ENCODE measurements at places on chromosomes 16 and 17.
A peak's percentile ranks its signal among the peaks of the same experiment; 100 is the strongest.

DNA sequence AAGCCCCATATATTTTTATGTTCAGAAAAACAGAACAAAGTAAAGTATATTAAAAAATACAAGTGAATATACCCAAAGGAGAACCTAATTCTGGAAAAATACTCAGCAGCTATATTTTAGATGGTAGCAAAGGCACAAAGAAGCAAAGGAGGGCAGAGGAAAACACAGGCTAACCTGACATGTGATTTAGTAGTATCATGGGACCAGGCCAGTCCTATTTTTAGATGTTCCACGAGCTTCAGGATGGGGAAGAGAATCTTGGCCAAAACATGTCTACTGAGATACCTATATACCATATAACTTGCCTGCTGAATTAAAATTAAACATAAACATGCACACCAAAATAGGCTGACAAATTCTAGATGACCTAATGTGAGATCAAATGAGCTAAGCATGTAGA lies 32.9 kb downstream of the SMYD4 start:
- peak; percentile 74 for DNase-seq

- DNase-seq, result no peak
Measured at GRCh38 chr17:8489841-8490240, 54.2 kb downstream of the NDEL1 start.

DNA sequence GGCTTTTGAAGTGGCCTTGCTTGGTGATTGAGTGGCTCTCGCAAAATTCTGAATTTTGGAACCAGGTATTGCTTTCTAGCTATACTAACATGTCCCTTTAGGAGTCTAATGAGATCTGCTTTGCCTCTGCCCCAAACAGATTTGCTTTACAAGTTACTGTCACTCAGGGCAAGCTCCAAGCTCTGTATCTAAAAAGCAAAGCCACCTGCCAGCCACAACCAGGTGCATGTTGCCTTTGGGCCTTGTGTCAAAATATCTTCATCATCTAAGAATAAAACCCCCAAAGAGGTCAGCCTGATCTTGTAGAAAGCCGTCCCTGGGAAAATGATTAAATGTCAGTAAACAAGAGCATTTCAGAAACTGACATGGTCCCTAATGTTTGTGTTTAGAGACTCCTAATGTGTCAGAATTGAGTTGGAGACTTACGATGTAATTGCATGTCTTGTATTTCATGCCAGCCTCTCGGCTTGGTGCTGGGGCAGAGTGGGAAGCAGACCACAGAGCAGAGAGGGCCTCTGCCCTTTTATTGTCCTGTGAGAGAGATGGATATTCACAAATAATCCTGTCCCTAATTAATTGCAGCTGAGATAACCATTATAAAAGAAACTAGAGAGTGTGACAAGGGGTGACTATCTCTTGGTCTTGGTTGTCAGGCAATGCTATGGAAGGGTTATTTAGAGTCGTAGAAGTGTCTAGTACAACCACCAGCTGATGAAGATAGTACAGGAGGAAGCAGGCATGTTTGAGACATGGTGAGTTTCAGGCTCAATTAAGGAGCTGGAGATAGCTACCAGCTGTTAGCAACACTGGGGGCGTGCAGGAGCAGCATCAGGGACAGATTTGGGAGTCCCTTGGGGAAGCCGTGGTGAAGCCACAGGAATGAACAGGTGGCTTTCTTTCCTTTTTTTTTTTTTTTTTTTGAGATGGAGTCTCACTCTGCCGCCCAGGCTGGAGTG lies 90.7 kb downstream of the PITPNC1 start:
- DNase-seq, result peak; percentile 96

GRCh38 chr16:53664724-53665345 lies 38.8 kb downstream of the RPGRIP1L start:
- DNase-seq, result no peak

GRCh38 chr16:29658705-29659104 lies 4.3 kb upstream of the SPN start:
- DNase-seq, result no peak

- DNase-seq, result no peak
Measured at GRCh38 chr17:36132421-36132831, 28.8 kb downstream of the CCL4 start.

DNA sequence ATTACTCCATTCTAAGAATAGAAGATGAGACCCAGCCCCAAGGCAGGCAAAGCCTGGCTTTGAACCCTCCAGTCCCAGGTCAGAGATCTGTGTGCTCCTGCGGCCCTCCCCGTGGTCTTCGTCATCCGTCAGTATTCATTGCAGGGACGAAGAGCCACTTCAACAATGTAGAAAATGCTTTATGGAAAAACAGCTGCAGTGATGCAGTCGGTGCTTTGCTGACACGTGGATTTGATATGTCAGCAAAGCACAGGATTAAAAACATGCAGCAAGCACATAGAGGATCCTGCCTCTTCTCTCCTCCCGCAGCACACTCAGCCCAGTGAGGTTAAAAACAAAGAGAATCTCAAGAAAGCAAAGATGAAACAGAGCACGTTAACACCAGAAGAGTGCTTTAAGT lies 117.1 kb upstream of the AXIN2 start:
- peak; percentile 11 for DNase-seq

DNA sequence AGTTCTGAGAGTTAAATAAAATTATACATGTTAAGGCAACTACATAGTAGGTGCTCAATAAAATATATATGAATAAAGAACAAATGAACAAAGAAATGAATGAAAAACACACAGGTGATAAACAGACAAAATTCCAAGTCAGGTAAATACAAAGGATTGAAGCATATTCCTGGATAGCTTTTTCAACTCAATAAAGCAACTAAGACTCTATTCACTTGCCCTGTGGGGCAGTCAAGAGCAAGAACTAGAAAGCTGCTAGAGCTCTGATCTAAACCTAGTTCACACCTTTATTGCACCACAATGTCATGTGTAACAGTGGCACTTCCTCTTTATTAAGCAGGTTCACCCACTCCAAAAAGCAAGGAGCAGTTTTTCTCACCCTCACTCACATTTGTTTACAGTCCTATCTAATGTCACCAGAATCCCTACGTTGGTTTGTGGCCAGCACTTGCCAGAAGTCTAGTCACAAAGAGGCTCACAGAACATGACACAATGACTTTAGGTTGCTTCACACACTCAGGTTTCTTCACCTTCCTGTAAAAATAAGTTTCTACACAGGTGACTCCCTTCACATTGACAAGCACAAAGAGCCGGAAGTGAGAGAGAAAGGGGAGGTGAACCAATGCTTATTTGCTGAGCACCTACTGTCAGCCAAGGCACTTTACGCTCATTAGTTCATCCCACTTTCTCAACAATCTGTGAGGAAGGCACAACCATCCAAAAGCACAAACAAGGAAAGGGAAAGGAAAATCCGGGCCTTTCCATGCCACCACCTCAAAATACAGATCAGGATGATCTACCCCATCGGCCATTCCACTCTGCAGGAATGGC lies 70.8 kb downstream of the XPO6 start:
- no peak for DNase-seq

DNA sequence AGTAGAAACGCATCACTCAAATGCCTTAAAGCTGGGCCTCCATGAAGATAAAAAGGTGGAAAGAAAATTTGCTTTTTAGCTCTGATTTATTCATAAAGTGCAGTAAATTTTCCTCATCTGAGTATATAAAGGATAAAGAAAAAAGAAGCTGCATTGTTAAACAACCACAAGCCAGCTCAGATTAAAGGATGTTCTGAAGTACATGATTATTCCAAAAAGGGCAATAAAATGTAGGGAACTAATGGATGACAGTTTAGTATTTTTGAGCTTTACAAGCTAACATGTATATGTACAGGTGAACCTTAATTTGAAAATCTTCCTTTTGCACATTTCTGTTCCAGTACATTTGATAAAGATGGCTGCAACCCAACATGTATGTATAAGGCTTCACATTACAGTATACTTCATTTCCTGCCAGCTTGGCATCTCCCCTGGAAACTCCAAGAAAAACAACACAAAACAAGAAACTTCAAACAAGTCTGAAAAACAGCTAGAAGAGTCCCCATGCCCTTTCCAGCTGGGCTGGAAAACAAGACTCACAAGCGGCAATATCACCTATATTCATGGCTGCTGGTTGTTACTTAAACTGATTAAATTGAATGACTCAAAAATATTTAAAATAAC lies 225.7 kb downstream of the CEP112 start:
- DNase-seq, result no peak

GRCh38 chr17:61668486-61668885 lies 77.5 kb upstream of the NACA2 start:
- DNase-seq, result no peak

DNA sequence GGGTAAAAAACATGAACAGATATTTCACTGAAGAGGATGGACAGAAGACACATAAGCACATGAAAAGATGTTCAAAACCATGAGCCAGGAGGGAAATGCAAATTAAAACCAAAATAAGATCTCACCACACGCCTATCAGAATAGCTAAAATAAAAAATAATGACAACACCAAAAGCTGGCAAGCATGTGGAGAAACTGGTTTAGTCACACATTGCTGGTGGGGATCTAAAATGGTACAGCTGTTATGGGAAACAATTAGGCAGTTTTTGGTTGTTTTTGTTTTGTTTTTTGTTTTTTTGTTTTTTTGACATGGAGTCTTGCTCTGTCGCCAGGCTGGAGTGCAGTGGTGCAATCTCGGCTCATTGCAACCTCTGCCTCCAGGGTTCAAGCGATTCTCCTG lies 44.7 kb upstream of the TEKT3 start:
- DNase-seq, result no peak

DNA sequence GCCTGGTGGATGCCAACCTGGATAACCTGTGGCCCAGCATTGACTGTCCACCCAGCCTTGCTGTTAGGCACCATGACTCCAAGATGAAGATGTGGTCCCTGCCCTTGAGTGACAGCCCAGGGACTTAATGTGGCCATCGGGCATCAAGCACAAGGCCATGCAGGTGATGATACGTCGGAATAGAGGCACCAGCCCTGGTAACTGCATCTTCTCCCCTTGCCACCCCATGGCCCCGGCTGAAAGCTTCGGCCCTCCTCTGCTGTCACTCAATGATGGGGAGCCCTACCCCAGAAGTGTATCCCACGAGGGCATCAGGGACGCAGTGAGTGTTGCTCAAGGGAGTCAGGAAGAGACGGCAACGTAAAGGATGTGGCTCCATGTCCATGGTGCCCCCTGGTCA lies 2.0 kb downstream of the NT5C start:
- DNase-seq, result no peak

- DNase-seq, result peak; percentile 35
Measured at GRCh38 chr16:86814256-86814655, 235.9 kb downstream of the FOXL1 start.

DNA sequence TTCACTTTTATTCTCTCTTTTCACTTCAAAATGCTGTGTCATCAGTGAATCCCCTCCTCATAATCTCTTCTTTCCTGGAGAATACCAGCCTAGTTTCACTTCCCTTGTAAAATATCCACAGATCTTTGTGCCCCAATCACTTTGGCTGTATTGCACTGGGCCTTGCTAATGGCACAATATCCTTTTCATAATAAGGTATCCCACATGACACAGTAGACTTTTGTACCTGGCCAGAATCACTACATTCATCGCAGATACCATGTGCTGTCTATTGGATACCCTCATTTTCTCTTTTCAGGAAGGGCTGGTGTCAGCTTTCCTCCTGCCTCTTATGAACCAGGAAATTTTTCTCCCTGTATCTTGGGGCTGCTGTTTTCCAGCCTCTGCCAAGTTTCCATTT lies 25.7 kb upstream of the TOX3 start:
- peak; percentile 23 for DNase-seq

DNA sequence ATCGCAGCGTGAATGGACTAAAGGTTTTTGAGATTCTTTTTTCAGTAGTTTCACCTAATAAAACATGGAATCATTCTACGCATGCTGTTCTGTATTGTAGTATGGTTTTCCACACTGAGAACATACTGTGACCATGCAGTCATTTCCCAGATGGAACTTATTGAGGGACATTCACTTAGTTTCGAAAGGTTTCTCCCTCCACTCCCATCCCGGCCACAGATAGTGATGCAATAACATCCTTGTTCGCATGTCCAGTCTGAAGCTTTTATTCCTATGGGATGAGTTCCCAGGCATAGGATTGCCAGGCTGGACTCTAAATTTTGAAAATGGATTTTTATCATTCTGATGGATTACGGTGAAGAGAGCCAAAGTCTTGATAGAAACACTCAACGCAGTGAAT lies 420.4 kb downstream of the WWOX start:
- no peak for DNase-seq

GRCh38 chr17:70271672-70272071 lies 102.3 kb downstream of the KCNJ2 start:
- peak; percentile 93 for DNase-seq
